LNCaP clone FGC (cell line): ENCODE measurements at places on chromosomes 4 and X.
A peak's percentile ranks its signal among the peaks of the same experiment; 100 is the strongest.

- DNase-seq = no peak
Observed at GRCh38 chr4:37002625-37003024, 241.9 kb upstream of the NWD2 start.

- no peak for DNase-seq
Observed at GRCh38 chr4:99759346-99759984, 57.2 kb upstream of the DAPP1 start.

- DNase-seq = no peak
Observed at GRCh38 chr4:18020145-18020670, 1.3 kb downstream of the LCORL start.

GRCh38 chrX:120223374-120223773, 27.2 kb upstream of the ZBTB33 start:
- no peak for DNase-seq

GRCh38 chr4:70734168-70734954, 12.6 kb downstream of the RUFY3 start:
- no peak for DNase-seq

DNA sequence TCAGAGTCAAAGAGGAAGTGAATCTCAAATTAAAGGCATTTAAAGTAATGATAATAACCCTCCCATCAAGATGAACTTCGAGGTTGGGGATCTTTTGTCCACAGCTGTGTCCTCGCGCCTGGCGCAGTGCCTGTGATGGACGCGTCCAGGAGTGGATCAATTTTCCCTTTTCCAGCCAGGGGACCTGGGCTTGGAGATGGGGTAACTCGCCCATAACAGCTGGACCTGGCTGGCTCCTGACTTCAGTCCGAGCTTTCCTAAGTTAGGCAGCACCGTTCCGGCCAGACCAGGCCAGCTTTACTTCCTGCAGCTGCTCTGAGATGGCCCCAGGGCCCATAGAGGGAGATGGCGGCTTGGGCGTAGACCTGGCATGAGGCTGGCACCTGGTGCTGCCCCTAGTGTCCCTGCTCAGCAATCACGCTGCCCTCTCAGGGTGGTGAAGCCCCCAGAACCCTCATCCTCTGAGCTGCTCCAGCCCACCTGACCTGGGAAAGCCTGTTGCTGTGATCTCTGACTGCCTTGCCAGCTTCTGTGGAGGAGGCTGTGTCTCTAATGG, 23.9 kb downstream of the ADRA2C start:
- peak; percentile 42 for DNase-seq

GRCh38 chrX:10049236-10049635, 82.1 kb downstream of the CLDN34 start:
- no peak for DNase-seq
